ENCODE measurements at places on chromosomes 6 and 20.

- no peak for DNase-seq
Observed at GRCh38 chr20:59830665-59831023, 102.8 kb downstream of the SYCP2 start.

DNA sequence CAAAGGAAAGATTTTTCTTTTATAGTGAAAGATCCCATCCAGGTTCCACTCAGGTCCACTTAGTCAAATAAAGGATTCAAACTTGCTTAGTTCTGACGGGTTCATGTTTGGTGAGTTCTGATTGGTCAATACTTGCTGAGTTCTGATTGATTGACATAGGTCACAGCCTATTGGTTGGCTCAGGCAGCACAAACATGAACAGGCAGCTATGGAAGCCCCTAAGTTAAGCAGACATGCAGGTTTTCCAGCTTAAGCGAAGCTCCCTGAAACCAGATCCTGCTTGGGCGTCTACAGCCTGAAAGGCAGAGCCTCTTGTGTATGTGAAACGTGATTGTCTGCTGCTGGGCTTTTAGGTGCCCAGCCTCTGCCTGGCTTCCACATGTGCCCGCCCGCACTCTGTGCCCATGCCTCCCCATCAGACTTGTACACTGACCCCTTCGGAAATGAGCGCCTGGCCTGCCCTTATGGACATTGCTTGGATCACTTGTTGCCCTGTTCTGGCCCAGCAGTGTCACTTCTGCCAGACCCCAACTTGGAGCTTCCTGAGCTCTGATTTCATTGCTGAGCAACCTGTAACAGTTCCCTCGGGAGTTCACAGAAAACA lies 45.4 kb upstream of the ECI2 start:
- DNase-seq: no peak

- DNase-seq: no peak
Observed at GRCh38 chr20:6061544-6061943, 7.7 kb upstream of the LRRN4 start.

GRCh38 chr6:81819767-81820166 lies 67.3 kb upstream of the TENT5A start:
- DNase-seq: no peak

GRCh38 chr6:14791526-14791925 lies 454.3 kb upstream of the JARID2 start:
- no peak for DNase-seq

GRCh38 chr20:48826883-48827771 lies 672 bp downstream of the PREX1 start:
- no peak for DNase-seq

All from H1 (cell line).